ENCODE measurements at places on chromosomes 3 and 15.

- DNase-seq, result no peak
Measured at GRCh38 chr3:142086581-142087090, 62.7 kb downstream of the TFDP2 start.

DNA sequence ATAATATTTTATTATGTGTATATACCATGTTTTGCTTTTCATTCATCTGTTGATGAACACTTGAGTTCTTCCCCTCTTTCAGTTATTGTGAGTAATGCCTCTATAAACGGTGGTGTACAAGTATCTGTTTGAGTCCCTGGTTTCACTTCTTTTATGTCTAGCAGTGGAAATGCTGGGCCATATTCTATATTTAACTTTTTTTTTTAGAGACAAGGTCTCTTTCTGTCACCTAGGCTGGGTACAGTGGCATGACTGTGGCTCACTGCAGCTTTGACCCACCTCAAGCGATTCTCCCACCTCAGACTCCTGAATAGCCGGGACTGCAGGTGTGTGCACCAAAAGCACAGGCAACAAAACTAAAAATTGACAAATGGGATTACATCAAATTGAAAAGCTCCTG is 19.9 kb downstream of the GOLM2 start:
- DNase-seq, result no peak

DNA sequence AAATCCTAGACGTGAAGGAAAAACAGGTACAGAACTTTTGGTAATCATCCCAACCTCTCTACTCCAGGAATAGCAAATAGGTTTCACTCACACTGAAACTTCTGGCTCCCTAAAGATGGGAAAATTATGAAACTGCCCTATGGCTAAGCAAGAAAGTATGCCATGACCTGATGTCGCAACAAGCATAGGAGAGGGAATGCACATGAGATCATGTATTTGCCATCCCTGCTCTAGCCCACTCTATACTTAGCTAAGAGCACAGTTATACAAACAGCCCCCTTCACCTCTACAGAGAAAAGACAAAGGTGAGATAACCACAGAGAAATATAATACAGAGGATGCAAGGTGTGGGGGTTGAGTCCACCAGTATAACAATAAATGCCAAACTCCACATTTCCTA is 102.7 kb downstream of the TBC1D5 start:
- DNase-seq, result no peak

- DNase-seq, result no peak
Measured at GRCh38 chr15:86647810-86648440, 568.3 kb downstream of the AGBL1 start.

DNA sequence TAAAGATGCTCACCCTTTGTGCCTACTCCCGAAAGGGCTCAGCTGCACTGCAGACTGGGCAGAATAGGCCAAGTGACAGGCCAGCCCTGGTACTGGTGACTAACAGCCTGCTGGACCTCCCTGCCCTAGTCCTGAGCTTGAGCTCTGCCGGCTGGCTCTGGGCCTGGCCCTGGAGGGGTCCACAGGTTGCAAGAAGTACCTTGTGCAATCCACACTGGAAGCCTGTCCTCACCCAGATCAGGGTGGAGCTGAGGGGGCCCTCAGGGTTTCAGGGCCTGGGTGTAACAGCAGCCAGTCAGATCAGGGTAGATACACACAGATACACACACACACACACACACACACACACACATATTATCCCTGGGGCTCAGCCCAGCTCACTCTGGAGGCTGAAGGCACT is 27.3 kb upstream of the PLA2G4D start:
- DNase-seq, result no peak

- DNase-seq, result no peak
Measured at GRCh38 chr15:101159096-101159935, 92.5 kb downstream of the CHSY1 start.

DNA sequence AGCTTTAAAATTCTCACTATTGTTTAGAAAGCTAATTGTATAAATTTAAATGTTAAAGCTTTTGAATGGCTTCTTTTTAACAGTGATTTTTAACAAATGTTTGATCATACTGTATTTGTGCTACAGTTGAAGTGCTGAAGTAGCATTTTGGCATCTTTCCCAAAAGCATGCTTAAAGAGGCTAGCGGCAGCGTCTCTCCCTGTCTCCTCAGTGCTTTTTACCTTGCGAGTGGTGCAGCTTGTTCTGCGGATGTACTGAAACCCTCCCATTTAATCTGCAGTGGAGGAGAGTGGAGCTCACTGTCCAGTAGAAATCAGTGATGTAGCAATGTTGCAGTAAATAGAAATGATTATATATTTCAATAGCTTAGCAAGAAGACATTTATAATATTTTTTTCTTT is 43.7 kb downstream of the LRRC49 start:
- no peak for DNase-seq

GRCh38 chr15:77642793-77643430 is 10.2 kb upstream of the LINGO1 start:
- DNase-seq, result no peak

- no peak for DNase-seq
Measured at GRCh38 chr3:87509401-87509800, 233.0 kb upstream of the POU1F1 start.

DNA sequence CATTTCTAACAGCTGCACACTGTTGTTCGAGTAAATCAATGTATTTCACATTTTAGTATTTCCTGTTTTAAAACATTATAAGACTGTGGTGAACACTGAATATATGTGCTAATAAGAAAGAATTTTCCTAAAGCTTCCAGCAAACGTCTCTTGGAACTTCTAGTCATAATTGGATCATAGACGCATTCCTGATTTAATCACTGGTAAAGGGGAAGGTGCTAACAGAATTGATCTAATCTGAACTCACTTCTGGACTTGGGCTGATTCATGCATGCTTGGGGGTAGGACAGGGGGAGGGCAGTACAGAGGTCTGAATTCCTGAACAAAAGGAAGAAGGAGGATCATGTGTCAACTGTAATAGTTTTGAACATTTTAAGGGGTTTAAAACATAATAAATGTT is 7.3 kb upstream of the LEKR1 start:
- no peak for DNase-seq

DNA sequence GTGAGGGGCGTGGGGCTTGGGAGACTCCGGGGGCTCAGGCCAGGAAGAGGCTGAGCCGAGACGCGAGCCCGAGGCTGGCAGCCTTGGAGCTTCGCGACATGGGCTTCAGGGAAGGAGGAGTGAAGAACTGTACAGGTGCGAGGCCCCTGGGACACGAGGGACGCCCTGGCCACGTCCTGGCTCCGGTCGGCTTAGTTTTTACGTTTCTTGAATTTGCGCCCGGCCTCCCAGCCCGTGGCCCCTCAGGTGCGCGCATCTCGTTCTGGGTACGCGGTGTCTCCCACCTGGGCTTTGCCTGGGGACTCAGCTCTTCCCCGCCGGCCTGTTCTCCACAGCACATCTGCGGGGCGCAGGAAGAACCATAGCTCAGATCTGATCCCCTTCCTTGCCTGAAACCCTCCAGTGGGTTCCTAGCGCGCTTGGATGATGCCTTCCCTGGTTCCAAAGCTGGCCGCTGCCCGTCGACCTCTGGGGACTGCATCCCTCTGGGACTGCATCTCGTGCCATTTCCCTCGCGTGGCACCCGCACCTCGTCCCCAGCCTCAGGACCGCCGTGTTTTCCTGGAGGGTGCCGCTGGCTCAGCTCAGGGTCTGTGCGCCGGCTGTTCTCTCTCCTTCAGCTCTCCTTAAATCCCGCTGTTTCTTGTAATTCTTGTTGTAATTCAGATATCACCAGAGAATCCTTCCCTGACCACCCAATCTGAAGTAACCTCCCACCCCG is 614 bp downstream of the CHCHD6 start:
- no peak for DNase-seq

DNA sequence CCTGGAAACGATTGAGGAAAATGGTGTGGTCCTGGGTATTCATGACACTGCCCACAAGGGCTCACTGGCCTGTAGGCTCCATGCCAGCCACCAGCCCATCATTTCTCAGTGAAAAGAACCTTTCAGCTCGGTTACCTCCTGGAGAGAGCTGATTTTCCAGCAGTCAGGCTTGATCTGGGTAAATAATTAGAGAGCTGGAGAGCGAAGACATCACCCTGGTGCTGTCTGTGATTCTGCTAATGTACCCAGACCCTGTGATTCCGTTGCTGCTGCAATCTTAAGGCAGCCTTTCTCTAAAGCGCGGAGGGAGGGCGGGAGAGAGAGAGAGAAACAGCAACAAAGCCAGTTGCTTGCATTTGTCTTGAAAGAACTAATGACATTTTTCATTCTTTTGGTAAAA is 221.9 kb upstream of the TOPAZ1 start:
- no peak for DNase-seq

DNA sequence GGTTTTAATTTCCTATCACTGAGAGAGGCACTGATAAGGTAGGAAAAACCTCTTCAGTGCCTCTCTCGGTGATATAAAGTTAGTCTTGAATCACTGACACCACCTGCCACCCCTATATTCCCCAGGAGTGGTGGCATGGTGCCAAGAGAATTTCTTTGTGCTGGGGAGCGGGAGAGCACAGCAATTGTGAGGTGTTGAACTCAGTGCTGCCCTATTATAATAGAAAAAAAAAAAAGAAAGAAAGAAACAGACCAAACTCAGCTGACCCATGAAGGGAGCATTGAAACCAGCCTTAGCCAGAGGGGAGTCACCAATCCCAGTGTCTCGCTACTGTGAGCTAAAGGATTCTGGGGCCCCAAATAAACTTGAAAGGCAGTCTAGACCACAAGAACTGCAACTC is 201.4 kb upstream of the STT3B start:
- no peak for DNase-seq

GRCh38 chr3:196288141-196288460 is 575 bp upstream of the PCYT1A start:
- no peak for DNase-seq

DNA sequence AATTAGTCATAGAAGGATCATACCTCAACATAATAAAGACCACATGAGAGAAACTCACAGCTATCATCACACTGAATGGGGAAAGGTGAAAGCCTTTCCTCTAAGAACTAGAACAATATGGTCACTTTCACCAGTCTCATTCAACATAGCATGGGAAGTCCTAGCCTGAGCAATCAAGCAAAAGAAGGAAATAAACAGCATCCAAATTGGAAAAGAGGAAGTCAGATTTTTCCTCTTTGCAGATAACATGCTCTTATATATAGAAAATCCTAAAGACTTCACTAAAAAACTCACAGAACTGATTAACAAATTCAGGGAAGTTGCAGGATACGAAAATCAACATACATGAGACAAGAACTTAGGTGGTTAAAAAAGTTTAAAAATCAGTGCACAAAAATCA is 24.7 kb downstream of the MAP3K13 start:
- DNase-seq, result no peak

DNA sequence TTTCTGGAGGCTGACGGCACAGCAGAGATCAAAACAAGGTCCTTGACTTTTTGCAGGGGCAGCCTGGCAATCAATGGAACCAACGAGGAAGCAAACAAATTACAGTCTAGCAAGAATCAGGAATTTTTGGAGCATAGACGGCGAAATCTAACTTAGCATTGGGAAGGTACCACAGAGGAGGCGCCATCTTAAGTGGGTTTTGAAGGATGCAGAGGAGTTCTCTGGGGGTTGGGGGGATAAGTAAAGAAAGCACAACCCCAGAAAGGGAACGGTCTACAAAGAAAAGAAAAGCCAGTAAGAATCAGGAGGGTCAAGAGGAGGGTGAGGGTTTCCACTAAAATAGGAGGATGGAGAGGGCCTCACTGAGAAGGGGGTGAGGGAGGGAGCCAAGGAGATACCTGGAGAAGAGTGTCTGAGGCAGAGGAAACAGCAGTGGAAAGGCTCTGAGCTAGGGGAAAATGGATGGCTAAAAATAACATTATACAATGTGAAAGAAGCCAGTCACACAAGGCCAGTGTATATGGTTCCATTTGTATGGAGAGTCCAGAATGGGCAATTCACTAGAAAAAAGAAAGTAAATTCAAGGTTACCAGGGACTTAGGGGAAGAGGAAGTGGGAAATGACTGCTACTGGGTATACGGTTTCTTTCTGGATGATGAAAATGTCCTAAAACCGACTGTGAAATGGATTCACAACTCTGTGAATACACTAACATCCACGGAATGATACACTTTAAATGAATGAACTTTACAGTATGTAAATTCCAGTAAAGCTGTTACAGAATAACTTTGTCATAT is 25.2 kb upstream of the IQSEC1 start:
- DNase-seq, result no peak

GRCh38 chr3:12557473-12558100 is 700 bp downstream of the MKRN2 start:
- DNase-seq, result no peak

DNA sequence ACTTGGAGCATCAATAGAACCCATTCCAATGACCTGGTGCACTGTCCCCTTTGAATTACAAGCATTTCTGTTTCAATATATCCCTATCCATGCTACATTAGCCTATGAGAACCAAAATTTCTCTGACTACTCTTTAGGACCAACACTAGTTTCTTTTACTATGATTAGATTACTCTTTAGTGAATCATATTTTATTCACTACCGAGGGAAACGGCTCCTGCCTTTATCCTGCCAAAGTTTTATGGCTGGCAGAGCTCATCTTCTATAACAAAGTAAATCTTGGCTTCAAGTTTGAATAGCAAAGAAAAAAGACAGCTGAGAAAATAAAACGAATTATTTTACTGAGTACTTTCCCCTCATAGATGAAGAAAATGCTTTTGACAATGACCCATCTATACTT is 120.9 kb downstream of the SLC9A9 start:
- DNase-seq, result no peak

- DNase-seq, result no peak
Measured at GRCh38 chr15:92908713-92909057, 8.6 kb downstream of the CHD2 start.

DNA sequence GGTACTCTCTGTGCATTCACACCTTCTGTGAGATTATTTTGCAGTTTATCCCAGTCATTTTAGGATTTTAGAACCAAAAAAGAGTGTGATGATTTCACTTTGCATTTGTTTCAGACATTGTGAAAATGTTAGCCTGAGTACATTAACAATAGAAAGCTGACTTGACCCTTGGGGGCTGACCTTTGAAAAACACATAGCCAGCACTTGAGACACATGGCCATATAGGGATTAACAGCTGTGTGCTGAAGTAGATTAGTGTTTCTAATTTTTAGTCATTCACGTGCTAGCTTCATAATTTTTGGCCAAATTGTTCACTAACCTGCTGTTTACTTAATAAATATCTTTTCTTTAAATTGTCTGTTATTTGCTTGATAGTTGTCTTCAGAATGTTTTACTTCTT is 3.5 kb downstream of the FEM1B start:
- no peak for DNase-seq

DNA sequence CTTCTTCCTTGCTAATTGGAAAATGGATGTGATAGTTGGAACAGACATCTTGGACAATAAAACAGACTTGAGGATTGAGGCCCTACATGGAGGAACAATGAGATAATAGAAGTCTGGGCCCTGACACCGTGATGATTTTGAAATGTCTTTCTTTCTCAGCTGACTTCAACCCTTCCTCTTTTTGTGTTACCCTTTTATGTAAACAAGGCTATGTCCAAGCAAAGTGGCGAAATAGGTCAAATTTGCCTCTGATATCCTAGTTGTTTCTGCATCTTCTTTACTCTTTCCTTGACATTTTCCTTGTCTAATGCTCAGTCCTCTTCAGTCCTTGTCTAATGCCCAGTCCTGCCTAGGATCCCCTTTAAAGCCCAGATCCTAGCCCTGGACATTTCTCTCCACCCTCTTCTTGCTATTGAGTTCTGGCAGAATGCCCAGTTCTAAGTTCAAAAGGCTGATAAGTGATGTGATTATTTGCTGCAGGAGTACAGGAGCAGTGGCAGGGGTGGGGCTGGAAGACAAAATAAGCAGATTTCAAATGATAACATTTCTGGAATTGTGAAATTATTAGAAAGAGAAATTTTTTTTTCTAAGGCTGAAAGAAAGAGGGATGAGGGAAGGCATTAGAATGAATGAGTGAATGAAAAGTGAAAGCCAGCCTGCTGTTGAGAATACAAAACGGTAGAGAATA is 6.5 kb upstream of the VPS8 start:
- no peak for DNase-seq

Data from stimulated activated CD8-positive, alpha-beta memory T cell treated with anti-CD3 and anti-CD28 coated beads, Interleukin-2, amount 100 ng/mL, for 1 hour (primary cell).